ENCODE measurements at places on chromosomes 5 and 9. TPM values are rescaled to one million over a fixed set of nuclear protein-coding genes. Genes with fewer than 3 reads are reported as not detected.

The DBH gene
- total RNA-seq, result not detected

The FIBCD1 gene
- total RNA-seq, result not detected

GRCh38 chr5:151071848-151072629 lies 8.8 kb downstream of the TNIP1 start:
- no peak overlapping the region for H3K4me3 ChIP-seq
- DNase-seq, result no peak
- no peak overlapping the region for H3K27ac ChIP-seq
- H3K27me3 ChIP-seq, result no peaks in the 10 kb centered on the region

GRCh38 chr9:17394881-17395510 lies 183.9 kb upstream of the SH3GL2 start:
- H3K4me1 ChIP-seq, result no peaks in the 10 kb centered on the region
- peaks cover 6% of the 10 kb centered on the region for H3K36me3 ChIP-seq
- no peaks in the 10 kb centered on the region for H3K27me3 ChIP-seq
- no peak overlapping the region for H3K27ac ChIP-seq
- no peak for DNase-seq

- H3K36me3 ChIP-seq, result no peaks in the 10 kb centered on the region
- no peak overlapping the region for H3K4me3 ChIP-seq
- DNase-seq, result no peak
- no peaks in the 10 kb centered on the region for H3K27me3 ChIP-seq
- H3K27ac ChIP-seq, result no peak overlapping the region
These were observed 608.0 kb upstream of the ACO1 start for GRCh38 chr9:31776471-31776870.

DNA sequence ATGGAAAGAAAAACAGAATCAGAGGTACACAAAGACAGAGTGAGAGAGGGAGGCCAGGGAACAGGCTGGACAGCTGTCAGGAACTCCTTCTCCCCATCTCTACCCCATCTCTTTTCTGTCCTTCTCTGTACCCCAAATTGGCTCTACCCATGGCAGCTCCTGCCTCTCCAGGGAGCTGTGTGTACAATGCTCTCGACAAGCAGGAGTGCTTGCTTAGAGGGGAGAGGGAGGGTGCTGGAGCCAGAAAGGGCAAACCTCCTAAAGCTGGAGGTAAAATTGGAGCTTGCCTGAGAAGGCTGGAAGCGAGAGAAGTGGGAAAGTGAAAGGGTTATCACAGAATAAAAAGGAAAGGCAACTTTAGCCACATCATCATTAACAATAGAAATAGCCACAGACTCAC lies 6.4 kb downstream of the TPM2 start:
- peak overlapping the region; percentile 95 for H3K27ac ChIP-seq
- no peaks in the 10 kb centered on the region for H3K27me3 ChIP-seq
- peaks cover 64% of the 10 kb centered on the region for H3K4me1 ChIP-seq

- H3K27me3 ChIP-seq, result no peaks in the 10 kb centered on the region
- H3K36me3 ChIP-seq, result no peaks in the 10 kb centered on the region
- H3K4me1 ChIP-seq, result no peaks in the 10 kb centered on the region
These were observed 105.3 kb downstream of the PAX5 start for GRCh38 chr9:36928670-36929349.

GRCh38 chr5:143793249-143793648 lies 18.7 kb upstream of the HMHB1 start:
- no peak overlapping the region for H3K27ac ChIP-seq
- no peaks in the 10 kb centered on the region for H3K36me3 ChIP-seq
- no peak overlapping the region for H3K4me3 ChIP-seq
- no peak for DNase-seq
- H3K27me3 ChIP-seq, result no peaks in the 10 kb centered on the region

GRCh38 chr9:129398101-129398960 lies 220.3 kb upstream of the IER5L start:
- H3K4me1 ChIP-seq, result peaks cover 19% of the 10 kb centered on the region
- no peak overlapping the region for H3K27ac ChIP-seq
- no peaks in the 10 kb centered on the region for H3K36me3 ChIP-seq
- no peaks in the 10 kb centered on the region for H3K27me3 ChIP-seq
- DNase-seq, result no peak

The IFNA14 gene
- not detected for total RNA-seq

Measured in sigmoid colon (tissue), 7 donors.